HCEC 1CT (cell line): ENCODE measurements at places on chromosomes 6 and 20.
A peak's percentile ranks its signal among the peaks of the same experiment; 100 is the strongest.

- DNase-seq = peak; percentile 12
Observed at GRCh38 chr20:37956107-37956585, 53.2 kb downstream of the VSTM2L start.

DNA sequence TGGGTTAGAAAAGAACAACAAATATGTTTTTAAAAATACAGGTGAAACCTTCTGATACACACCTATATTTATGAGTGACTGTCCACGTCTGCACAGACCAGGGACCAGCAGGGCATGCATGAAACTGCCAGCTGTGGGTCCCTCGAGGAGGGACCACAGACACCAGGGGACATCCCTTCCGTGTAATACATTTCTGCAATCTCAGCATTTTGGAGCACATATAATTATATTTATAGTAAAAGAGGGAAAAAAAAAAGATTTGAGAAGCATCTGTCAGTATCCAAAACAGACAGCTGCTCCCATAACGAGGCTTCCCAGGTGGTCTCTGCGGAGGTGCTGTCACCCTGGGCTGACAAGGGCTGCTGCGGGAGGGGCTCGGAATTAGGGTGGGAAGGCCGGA, 40.2 kb downstream of the PMEPA1 start:
- no peak for DNase-seq

- peak; percentile 68 for DNase-seq
Observed at GRCh38 chr6:157034436-157035230, 257.5 kb downstream of the ARID1B start.

- no peak for DNase-seq
Observed at GRCh38 chr6:96162711-96163120, 146.9 kb downstream of the FUT9 start.

DNA sequence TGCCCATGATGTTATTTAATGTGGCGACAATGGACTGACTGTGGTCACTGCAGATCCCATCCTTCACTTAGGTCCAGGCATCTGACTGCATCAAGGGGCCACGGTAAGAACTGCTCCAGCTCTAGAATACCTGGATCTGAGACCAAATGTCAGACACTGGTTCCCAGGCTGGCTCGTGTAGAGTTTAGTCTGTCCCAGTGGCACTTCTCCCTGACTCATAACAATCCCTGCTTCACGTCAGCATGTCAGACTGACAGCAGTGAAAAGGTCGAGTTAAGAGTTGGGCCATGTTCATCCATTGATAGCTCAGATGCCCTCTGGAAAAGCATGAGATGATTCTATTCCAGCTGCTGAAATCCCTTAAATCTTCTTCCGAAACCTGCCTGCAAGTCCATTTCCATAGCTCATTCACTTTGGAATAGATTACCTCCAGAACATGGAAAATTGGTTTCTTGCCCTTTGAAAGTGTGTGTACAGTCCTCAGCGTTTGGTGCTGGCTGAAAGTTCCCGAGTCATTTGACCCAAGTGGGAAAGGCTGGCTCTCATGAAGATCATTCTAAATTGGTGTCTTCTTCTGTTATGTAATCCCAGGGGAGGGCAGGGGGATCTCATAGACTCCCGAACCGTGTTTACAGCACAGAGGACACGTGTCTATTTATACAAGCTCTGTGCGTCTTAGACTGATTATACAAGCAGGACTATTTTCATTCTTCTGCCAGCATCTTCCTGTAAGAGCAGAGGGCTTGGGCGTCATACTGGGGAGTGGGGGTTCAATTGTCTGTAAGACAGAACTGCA, 160.8 kb downstream of the ZDHHC14 start:
- DNase-seq = no peak

- DNase-seq = no peak
Observed at GRCh38 chr20:31476294-31476585, 1.2 kb downstream of the REM1 start.

DNA sequence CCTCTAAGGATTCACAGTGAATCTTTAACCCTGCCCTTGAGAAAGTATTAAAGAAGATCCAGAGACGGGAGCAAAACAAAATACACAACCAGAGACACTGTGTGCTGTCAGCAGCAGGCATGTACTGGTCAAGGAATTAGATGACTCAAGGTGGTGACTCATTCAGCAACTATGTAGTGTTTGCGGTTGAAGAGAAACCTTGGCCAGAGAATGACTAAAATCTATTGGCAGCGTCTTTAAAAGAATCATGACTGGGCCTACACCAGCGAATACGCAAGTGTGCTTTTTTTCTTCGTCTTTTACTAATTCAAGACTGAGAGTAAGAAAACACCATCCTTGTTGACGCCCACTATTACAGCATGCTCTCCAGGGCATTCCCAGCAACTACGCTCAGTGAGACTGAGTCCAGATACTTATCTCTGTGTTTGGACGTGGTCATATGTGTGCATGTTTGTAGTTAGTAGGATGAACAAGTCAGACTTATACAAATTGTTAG, 72.4 kb upstream of the BACH2 start:
- DNase-seq = peak; percentile 100

GRCh38 chr20:62813588-62813987, 3.3 kb upstream of the COL9A3 start:
- no peak for DNase-seq
